NCI-H82 (cell line): ENCODE measurements at places on chromosomes 13 and 19.
A peak's percentile ranks its signal among the peaks of the same experiment; 100 is the strongest.

- DNase-seq: peak; percentile 29
Observed at GRCh38 chr19:485583-486236, 10.6 kb upstream of the MADCAM1 start.

- DNase-seq: no peak
Observed at GRCh38 chr13:32976056-32976805, 40.0 kb upstream of the KL start.

GRCh38 chr13:98525456-98526181, 51.3 kb downstream of the STK24 start:
- no peak for DNase-seq

DNA sequence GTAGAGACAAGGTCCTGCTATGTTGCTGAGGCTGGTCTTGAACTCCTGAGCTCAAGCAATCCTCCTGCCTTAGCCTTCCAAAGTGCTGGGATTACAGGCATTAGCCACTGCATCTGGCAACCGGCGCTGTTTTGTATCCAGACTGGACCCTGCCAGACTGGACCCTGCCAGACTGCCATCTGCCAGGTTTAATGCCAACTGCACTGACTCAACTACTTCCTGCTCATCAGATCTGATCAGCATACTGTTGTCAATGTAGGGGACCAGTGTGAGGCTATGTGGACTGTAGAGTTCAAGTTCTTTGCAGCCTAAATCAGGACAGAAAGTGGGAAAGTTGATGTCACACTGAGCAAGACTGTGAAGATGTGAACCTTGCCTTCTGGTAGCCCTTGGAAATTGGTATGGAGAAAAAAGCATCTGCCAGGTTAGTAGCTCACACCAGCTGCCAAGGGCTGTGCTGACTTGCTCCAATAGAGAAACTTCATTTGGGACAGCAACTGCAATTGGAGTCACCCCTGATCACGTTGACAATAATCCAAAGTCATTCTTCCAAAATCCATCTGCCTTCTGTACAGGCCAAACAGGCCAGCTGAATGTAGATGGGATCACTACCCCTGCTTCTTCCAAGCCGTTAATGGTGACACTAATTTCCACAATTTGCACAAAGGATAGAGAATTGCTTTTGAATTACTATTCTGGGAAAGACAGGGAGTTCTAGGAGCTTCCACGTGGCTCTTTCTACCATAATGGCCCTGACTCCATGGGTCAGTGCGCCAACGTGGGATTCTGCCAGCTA, 36.8 kb upstream of the ATP1A3 start:
- peak; percentile 28 for DNase-seq

DNA sequence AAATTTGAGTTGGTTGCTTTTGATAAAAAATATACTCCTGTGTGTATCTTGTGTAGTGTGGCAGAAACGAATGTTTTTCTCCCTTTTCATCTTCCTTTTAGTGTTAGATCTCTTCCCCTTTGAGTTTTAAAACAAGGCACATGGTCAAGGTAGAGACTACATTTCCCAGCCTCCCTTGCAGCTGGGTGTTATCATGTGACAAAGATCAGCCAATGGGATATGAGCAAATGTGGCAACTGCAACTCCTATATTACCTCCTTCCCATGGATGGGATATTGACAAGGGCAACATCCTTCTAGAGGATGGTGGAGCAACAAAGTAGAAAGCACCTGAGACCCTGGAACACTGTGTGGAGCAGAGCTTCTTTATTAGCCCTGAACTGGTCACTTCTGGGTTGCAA, 42.4 kb downstream of the ADGRE3 start:
- peak; percentile 78 for DNase-seq

DNA sequence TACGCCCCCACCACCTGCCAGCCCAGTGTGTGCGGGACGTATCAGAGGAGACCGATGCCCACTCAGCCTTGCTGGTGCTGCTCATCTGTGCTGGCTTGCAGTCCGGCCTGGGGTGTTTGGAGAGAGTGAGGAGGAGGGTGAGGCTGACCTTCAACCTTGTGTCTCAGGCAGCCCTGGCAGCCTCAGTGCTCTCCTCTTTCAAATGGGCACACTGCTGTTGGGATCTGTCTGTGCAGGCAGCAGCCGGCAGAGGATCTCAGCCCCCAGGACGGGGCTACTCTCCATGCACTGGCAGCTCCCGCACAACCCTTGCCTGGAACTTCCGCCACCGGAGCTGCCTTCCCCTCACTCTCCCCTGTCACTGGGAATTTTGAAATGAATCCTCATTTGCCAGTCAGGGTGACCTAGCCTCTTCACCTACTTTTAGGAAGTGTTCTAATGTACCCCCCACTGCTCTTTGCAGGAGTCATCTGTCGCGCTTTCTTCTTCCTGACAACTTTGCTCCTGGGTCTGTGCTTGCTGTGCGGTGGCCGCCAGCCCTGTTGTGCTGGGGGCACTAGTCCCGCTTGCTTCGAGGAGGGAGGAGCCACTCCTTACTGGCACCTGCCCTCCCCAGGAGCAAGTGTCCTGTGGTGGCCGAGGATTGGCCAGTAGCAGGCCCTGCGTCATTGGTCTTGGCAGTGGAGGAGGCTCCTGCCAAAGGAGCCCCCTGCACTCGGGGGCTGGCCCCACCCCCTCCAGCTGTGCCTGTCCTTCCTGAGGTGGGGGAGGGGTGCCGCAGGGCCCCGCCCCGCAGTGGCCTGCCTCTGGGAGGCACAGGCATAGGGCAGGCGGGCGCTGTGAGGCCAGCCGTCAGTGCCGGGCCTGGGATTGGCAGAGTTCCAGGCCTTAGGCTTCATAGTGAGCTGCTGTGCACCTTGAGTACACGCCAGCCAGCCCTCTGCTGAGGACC, 53.4 kb downstream of the TSSK6 start:
- DNase-seq: peak; percentile 97

DNA sequence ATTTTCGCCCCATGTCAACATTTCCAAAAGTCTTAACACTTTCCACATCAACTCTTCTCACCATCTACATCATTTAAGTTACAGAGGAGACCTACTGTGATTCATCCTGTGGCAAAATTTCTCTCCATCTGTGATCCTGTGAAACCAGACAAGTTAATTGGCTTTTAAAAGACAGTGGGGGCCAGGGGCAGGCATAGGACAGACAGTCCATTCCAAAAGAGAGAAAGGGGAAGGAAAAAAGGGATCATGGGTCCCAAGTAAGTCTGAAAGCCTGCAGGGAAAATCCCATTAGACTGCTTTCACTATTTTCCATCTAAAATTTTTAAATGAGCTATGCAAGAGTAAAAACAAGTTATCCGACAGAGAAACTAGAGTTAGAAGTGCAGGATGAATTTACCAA, 121.0 kb downstream of the MRPL57 start:
- peak; percentile 75 for DNase-seq

GRCh38 chr19:33298146-33298911, 4.0 kb downstream of the CEBPA start:
- DNase-seq: no peak

DNA sequence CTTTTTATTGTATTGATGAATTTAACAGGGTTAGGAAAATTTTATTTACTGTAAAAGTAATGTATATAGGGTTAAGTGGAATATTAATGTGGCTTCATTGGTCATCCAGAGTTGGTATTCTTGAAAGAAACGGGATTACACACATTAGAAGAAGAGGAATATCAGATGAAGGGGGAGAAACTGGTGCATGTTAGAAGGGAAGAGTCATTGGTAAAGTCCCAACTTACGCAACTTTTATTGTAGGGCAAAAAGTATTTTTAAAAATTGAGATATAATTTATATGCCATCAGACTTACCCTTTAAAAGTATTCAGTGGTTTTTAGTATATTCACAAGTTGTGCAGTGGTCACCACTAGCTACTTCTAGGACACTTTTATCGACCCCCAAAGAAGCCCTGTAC, 47.3 kb downstream of the DNAJC3 start:
- DNase-seq: no peak

- no peak for DNase-seq
Observed at GRCh38 chr19:12991296-12991695, 4.0 kb upstream of the NFIX start.

DNA sequence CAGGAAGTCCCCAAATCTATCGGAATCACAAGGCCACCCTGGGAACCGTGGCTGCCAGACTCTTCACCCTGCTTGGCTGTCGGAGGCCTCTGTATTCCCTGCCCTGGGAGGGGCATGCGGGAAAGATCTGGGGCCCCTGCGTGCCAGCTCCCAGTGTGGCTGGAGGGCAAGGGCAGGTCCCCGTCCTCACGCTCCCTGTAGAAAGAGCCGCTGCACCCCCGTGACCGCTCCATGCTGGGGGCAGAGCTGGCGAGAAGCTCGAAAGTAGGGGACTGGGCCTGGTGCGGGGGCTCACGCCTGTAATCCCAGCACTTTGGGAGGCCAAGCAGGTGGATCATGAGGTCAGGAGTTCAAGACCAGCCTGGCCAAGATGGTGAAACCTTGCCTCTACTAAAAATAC, 208.4 kb upstream of the SOX1 start:
- no peak for DNase-seq

- DNase-seq: no peak
Observed at GRCh38 chr13:22855926-22856325, 324.9 kb upstream of the SGCG start.

DNA sequence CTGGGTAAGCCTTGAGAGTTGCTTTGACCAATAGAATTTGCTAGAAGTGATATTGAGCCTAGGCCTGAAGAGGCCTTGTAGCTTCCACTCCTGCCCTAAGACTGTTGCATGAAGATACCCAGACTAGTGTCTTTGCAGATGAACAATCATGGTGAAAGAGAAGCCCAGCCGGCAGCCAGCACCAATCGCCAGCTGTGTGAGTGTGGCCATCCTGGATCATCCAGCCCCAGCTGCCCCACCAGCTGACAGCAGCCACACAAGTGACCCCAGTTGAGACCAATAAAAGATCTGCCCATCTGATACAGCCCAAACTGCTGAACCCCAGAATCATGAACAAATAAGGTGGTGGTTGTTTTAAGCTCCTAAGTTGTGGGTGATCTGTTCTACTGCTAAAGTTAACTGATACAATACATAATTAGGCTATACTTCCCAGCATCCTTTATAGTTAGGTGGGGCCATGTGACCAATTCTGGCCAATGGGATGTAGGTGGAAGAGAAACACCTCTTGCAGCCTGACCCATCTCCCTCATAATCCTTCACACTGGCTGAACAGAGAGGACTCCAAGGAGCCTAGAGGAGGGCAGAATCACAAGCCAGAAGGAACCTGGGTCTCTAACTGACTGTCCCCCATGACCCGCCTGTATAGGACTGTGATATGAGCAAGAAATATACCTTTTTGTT, 9.4 kb upstream of the ZNF428 start:
- DNase-seq: no peak

GRCh38 chr13:92122186-92122853, 723.9 kb downstream of the GPC5 start:
- DNase-seq: peak; percentile 27

DNA sequence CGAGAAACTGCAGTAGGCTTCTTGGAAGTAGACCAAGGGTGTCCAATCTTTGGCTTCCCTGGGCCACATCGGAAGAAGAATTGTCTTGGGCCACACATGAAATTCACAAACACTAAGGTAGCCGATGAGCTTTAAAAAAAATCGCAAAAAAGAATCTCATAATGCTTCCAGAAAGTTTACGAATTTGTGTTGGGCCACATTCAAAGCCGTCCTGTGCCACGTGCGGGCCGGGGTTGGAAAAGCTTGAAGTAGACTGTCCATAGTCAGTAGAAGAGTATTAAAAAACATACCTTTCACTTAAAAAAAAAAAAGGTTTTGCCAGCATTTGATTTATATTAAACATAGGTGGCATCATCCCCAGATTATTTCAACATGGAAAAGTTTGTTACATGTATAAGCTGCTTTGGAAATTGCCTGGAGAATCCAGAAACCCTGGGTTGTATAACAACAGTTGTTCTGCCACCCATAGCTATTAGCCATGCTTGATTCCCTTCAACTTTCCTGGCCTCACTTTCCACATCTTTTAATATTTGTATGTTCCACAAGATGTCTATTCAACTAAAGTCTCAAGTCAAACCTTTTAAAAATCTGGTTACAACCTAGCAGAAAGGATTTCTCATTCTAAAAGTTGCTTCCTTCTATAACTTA, 1.0 kb downstream of the IFT88 start:
- no peak for DNase-seq

DNA sequence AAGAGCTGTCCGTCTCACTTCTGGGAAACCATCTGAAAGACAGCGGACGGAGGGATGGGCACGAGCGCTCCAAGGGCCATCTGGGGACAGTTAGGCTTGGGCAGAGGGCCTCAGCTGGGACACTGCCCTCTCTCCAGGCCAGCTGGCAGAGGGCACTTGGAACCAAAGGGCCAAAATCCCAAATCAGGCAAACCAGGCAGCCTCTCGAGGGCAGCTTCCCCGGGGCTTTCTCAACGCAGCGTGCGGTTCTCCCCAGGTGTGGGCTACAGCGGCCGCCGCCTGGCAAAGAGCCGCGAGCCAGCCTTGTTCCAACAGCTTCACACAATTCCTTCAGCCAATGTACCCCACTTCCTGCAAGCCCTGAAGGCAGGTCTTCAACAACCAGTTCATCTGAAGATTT, 5.0 kb downstream of the MLLT1 start:
- DNase-seq: no peak

DNA sequence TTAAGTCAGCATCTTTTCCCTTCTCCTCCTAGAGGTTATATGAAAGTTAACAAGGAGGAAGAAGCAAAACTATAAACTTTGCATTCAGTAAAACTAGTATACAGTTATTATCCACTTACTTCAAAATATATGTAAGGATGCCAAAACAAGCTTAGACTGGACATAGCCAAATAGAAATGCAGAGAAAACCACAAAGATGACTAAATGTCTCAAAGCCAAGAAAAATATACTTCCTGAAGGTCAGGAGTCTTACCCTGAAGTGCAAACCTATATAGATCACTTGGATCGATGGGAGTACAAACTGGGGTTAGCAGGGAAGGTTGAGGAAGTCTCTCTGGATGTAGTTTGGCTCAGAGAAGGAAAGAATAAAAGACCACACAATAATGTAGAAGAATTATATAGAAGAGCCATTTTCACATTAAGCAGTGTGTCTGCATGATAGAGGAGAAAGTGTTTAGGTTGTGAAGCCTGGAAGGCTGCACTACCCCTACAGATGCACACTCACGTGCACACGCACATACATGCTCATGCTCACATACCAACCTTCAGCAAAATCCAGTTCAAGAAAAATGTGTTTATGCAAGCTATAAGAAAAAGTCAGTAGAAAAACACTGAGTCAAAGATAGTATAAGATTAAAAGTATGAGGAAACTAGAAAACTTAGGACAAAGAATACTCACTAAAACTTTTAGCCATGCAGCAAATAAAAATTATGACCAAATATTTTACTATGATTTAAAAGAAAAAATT, 112.1 kb upstream of the RXFP2 start:
- DNase-seq: no peak

DNA sequence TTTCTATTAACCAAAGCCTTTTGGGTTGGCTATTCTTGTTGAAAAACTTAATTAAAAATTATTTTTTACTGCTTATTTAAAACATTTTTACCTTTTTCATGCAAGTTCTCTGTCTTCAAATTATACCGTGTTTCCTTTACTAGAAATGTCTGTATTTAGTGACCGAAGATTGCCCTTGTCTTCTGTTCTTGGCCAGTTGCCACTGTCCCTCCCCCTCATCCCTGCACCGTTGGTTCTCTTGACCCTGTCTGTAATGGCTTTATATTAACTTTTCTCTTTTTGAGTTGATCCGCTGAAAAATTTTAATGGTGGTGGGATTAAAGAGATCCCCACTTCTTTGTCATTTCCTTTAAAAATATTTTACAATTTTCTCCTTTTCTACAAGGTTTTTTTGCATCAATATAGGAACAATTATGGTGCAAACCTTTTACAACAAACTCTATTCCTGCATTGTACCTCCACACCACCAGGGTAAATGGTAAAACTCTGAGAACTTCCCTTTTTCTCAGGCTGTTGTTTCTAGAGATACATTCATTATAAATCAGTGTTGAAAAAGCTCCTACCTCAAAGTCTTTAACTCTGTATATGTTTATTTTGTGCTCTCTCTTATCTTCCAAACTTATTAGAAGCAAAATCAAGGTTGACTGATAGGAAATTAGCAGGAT, 12.9 kb upstream of the RNF113B start:
- DNase-seq: no peak
